ENCODE measurements at places on chromosomes 6 and 20. TPM values are rescaled to one million over a fixed set of nuclear protein-coding genes. Genes with fewer than 3 reads are reported as not detected.

The MMP24 gene
- 22.6 TPM for total RNA-seq

The GABRR1 gene
- total RNA-seq = not detected

The EEF1A2 gene
- total RNA-seq = 144 TPM

The RMND1 gene
- 13.9 TPM for total RNA-seq

The MYB gene
- 0.58 TPM for total RNA-seq

Data from A549 treated with Mapracorat at 1 μM for 4 hours (cell line).